Cerebellum (tissue), 4 donors: ENCODE measurements at places on chromosomes 2 and 18. TPM values are rescaled to one million over a fixed set of nuclear protein-coding genes. Genes with fewer than 3 reads are reported as not detected.

The OSR1 gene
- 8.7 TPM for total RNA-seq

The STAT4 gene
- 6.4 TPM for total RNA-seq

The CAPN14 gene
- 2.8 TPM for total RNA-seq

The NABP1 gene
- 15.3 TPM for total RNA-seq

The MBP gene
- total RNA-seq, result 22.5 TPM

The SNTG2 gene
- total RNA-seq, result 4.9 TPM

The LYPD1 gene
- total RNA-seq, result 81.1 TPM

The CHRNA1 gene
- not detected for total RNA-seq

The RIT2 gene
- 9.5 TPM for total RNA-seq

The TWIST2 gene
- 1.3 TPM for total RNA-seq

The ALMS1 gene
- total RNA-seq, result 82.8 TPM

The DLGAP1 gene
- total RNA-seq, result 78.1 TPM

The ALKAL2 gene
- total RNA-seq, result 2.4 TPM

The MOGAT1 gene
- not detected for total RNA-seq

The PLGLB1 gene
- 13.8 TPM for total RNA-seq
